ENCODE measurements at places on chromosomes 3 and 15.

- DNase-seq: no peak
Observed at GRCh38 chr15:97993310-97993738, 32.8 kb downstream of the ARRDC4 start.

DNA sequence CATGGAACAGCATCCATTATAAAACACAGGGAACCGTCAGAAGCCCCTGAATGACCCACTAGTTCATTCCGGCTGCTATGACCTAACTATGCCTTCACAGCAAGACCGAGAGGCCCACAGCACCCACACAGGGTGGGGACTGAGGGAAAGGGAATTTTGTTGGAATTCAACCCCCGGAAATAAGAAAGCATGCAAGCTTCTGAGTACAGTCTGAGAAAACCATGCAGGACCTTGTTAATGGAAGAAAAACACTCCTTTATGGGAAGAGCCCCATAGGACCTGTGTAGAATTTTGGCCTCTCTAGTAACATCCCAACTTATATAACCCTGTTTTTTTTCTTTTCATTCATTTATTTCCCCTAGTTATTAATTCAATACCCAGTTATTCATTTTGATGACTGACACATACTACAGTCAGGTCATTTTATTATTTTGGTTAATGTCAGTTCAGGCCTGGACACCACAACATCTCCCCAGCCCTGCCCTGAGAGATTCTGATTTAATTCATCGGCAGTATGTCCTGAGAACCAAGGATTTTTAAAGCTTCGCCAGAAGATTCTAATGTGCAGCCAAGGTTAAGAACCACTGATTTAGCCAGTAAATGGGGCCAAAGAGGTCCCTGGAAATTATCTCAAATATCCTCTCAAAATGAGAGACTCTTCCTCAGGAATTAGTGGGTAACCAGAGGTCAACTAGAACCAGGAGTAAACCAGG is 231.6 kb upstream of the GOLGA6L4 start:
- no peak for DNase-seq

DNA sequence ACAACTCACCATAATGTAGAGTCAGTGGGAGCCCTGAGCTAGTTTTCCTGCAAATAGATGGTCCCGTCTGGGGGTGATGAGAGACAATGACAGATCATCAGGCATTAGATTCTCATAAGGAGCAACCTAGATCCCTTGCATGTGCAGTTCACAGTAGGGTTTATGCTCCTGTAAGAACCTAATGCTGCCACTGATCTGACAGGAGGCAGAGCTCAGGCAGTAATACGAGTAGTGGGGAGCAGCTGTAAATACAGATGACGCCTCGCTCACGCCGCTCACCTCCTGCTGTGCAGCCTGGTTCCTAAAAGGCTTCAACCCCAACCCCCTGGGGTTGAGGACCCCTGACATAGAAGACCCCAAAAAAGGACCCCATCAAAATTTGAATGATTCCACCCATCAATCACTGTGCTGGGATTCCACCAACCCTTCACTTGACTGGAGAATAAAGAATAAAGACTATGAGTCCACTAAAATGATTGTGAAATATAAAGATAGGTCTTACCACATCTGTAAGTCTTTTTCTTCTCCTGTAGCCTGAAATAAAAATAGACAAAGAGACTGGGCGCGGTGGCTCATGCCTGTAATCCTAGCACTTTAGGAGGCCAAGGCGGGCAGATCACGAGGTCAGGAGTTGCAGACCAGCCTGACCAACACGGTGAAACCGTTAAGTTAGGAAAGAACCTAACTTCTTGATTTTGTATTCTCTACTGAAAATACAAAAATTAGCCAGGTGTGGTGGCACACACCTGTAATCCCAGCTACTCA is 9.9 kb upstream of the UBL7 start:
- DNase-seq: no peak

DNA sequence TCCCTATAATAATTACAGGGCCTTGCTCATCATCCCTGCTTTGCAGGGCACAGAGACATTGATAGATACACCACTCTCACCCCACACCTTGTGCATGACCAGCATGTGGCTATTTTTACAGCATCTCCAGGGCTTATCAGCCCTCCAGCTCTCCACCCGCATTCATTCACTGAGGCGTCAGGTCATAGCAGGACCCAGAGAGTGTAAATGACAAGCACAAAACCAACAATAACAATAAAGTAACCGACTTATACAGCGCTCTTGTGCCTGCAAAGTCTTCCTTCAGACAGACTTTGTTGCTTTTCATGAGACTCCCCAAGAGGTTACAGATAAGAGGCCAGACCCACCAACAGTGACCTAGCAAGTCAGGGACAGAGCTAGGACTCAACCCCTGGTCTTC is 80.7 kb downstream of the TLE3 start:
- no peak for DNase-seq

GRCh38 chr3:141328286-141329166 is 39.8 kb upstream of the ZBTB38 start:
- no peak for DNase-seq

- no peak for DNase-seq
Observed at GRCh38 chr3:141454054-141454453, 32.8 kb upstream of the RASA2 start.

DNA sequence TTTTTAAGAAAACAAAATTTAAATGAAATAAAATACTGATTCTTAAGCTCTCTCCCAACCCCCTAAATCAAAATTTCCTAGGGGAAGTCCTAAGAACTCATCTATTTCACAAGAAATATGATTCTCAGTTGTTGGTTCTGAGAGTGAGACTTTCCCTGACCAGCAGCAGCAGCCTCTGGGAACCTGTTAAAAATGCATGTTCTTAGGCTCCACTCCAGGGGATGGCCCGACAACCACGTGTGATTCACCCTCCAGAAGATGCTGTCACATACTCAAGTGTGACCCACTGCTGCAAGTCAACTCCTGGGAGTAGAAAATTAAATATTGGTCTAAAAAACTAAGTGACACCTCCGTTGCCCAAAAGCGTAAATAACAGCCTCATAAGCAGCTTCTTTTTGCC is 343.2 kb upstream of the NR2F2 start:
- no peak for DNase-seq

GRCh38 chr3:100159331-100160153 is 45.2 kb upstream of the FILIP1L start:
- DNase-seq: peak; percentile 54

DNA sequence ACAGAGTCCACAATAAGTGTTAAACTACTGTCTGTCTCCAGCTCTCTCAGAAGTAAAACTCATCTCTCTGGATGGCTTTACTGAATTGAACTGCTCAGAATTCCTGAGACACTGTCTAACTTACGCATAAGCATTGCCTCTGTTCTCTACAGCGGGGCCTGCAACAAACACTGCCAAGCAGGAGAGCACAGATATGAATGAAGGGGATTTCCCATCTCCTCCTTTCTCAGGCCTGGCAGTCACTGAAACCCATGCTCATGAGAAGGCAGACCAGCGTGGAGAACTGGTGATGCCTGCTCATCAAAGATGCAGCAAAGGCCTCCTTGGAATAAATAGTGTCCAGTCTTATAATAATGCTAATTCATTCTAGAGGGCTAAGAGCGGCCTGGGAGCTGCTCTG is 10.3 kb downstream of the RASGRP1 start:
- no peak for DNase-seq

DNA sequence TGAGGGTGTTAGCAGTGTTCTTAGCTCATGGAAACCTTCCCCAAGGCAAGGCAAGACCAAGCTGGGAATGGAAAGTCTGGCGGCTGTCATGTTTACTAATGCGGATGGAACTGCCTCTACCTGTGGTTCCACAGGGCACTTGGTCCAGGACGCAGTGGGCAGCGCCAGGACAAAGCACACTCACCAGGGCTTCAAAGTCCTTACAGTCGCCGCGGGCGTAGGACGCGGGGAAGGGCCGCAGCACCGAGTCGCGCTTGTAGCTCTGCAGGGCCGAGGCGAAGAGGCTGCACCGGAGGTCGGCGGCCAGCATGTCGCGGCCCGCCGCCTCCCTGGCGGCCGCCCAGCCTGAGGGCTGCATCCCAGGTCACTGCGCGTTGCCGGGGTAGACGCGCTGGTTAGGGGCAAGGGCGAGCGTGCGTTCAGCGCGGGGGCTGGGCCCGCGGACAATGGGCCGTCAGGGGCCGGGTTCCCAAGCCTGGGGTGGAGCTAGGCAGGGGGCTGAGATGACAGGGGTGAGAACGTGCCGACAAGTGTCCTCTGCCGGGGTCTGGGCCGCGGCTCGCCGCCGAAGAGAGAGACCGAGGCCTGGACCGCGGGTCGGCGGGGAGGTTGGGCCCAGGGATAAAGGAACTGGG is 497 bp downstream of the PARP16 start:
- DNase-seq: no peak

DNA sequence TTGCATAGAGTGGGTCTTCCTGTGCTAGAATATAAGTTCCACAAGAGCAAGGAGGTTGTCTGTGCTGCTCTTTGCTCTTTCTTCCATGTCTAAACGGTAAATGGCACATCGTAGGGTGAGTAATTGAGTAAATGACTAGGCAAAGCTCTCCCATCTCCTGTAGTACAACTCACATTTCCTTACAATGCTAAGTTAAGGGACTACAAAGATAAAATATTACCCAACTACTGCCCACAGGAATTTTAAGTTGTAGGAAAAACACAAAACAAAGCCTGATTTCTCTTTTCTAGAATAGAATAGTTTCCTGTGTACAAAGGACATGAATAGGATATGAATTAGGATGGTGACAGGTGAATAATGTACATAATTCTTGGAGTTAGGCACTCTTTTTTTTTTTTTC is 19.9 kb upstream of the LRIG1 start:
- no peak for DNase-seq

Measured in fibroblast of skin of left biceps (primary cell).